ENCODE measurements at places on chromosomes 2 and 18.

GRCh38 chr2:16109821-16110310 lies 169.5 kb downstream of the MYCN start:
- no peak for DNase-seq

GRCh38 chr18:77346208-77346810 lies 96.7 kb downstream of the GALR1 start:
- DNase-seq: no peak

- DNase-seq: no peak
These were observed 9.4 kb upstream of the GMPPA start for GRCh38 chr2:219489315-219489714.

DNA sequence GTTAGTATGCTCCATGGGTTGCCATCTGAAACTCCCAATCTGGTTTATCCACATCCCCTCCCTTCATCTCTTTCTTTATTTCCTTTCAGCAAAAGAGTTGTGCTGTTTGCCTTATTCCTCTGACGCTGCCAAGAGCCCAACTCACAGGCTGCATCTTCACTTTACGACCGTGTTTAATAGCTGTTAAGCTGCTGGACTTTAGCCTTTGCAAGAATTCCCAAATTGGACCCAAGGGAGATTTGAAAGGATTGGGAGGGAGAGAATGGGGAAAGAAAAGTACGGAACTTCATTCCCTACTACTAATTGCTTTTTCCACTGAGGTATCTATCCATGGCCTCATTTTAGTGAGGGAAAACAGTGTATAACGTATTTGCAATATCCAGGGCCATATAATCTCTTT lies 263.4 kb upstream of the MEIS1 start:
- no peak for DNase-seq

- no peak for DNase-seq
These were observed 76.4 kb upstream of the TSPYL6 start for GRCh38 chr2:54332386-54332785.

DNA sequence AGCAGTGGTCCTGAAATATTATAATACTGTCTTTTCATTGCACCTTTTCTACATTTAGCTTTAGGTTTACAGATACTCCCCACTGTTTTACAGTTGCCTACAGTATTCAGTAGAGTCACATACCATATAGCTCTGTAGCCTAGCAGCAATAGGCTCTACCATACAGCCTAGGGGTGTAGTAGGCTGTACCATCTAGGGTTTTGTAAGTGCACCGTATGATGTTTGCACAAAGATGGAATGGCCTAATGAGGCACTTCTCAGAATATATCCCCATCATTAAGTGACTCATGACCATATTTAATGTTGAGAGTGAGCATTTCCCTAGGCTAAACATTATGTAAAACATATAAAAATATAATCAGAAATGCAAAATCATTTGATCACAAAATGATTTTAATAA lies 511.3 kb upstream of the RAB12 start:
- no peak for DNase-seq

GRCh38 chr2:146785101-146785500 lies 1059.7 kb upstream of the ACVR2A start:
- DNase-seq: no peak

DNA sequence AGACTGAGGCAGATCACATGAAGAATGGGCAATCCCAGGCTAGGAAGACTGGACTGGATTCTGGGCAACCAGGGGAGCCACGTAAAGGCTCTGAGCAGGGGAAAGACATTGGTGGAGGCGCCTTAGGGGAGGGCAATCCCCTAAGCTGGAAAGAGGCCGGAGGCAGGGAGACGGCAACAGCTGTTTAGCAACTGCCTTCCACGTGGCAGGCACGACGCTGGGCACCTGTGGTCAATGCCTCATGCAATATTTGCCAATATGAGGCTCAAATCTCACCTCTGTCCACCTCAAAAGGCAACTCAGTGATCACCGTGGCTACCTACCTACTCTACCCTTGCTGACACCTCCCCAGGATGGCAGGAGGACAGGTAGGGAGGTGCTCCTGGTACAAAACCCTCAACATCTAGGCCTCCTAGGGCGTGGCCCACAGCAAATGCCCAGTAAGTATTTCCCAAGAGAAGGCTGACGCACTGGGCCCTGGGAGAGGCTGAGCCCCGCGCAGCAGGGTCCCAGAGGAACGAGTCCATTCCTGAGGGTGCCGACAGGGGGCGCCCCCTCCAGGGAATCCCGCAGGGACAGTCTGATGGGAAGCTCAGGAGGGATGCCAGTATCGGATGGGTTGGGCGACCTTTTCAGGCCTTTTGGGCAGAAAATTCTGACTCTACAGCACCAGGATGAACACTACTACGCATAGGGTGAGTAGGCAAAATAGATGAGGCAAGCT lies 8.9 kb downstream of the BOLA3 start:
- no peak for DNase-seq

GRCh38 chr2:27095745-27096651 lies 9.4 kb downstream of the KHK start:
- DNase-seq: peak; percentile 66

GRCh38 chr2:113376253-113376912 lies 61.1 kb upstream of the ZNG1B start:
- DNase-seq: no peak

DNA sequence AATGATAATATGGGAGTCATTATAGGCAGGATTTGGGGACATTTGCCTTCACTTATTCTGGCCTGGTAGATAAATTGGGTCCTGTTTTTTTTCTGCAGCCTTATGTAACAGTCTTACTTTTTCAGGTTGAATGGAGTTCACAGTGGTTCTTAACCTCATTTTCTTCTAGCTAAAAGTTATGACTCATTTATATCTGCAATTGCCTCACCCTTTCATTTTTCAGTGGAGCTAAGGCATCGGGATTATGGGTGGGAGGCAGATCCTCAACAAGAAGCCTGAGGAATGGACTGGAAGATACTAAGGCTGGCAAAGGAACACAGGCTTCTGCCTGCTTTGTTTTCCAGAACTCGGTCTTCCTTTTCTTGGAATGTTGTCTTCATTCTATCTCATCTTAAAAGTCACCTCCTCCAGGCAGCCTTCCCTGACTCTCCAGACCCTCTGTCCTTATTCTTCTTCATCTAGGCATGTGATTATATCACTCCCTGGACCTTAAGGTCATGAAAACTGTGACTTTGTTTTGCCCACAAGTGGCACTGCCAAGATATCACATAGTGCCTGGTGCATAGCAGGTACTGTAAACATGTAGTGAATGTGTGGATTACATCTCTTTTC lies 41.0 kb upstream of the ACSL3 start:
- DNase-seq: peak; percentile 14

Measured in activated CD4-positive, alpha-beta T cell treated with anti-CD3 and anti-CD28 coated beads, Interleukin-2, Interleukin-6, amounts not matched to agents 100 ng/mL and 50 ng/mL, durations not matched to agents 16 hours and 8 hours (primary cell).